Daoy (cell line): ENCODE measurements at places on chromosomes 3 and 15. TPM values are rescaled to one million over a fixed set of nuclear protein-coding genes. Genes with fewer than 3 reads are reported as not detected.

VIPR1 gene
- 19.3 and 31.7 TPM in 2 replicates for total RNA-seq

GCNT3 gene
- total RNA-seq = not detected in 2 replicates

RAB7A gene
- 42.7 and 49.5 TPM in 2 replicates for total RNA-seq

DNA sequence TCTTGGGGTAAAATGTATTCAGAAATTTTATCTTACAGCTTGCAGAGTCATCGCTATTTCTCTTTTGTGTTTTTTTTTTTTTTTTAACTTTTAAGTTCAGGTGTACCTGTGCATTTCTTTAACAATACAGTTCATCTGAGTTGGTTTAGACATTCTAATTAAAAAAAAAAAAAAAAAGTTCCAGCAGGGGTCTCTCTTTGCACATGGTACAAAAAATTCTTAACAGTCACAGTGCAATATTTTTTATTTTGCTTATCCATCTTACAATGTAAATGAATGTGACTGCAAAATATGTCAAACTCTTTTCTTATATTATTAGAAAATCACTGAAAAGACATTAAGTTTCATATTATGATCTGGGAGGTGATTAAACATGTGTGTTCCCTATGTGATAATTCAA, 47.5 kb upstream of the SLC9A9 start:
- DNase-seq = no peak

MYZAP gene
- total RNA-seq = 1.2 and 1.4 TPM in 2 replicates
